ENCODE measurements at places on chromosomes 5 and 9.

DNA sequence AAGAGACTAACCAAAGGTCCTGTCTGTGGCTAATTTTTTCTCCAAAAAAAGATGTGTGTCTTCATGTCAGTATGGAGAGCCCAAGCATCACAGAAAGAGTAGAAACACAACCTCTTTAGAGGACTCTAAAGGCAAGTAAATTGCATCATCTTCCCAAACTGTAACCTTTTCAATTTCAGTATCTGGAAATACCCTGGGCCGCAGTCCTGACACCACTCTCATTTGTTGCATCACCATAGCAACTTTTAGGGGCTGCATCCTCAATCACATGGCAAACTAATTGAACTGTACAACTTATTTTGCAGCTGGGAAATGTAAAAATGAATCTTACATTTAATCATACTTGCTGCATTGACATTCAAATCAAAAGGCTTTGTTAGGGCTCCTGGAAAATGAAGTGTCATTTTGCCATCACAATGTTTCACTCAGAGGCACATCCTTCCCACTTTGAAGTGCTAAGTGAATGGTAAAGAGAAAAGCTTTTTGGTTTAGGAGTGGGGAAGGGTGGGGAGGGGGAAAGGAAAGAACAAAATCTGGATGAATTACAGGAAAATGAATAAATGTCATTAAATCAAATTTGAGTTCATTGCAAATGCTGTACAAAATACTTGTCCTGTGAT lies 60.6 kb upstream of the GRIA1 start:
- DNase-seq = no peak

GRCh38 chr9:124218438-124218982 lies 39.2 kb upstream of the NEK6 start:
- no peak for DNase-seq

GRCh38 chr9:134252084-134252830 lies 74.0 kb upstream of the RXRA start:
- no peak for DNase-seq

DNA sequence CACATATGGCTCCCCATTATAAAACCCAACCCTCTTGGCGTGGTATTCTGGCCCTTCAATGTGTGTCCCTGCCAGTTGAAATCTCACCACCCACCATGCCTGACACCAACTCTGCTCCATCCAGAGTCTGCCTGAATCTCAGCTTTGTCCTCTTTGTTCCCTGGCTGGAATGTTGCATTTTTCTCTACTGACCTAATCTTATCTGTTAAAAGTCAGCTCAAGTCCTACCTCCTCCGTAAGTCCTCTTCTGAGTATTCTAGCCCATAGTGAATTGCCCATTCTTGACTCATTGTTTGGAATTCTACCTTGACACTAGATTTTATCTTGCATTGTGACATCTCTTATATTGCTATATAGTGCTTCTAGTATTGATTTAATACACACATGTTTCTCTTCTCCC lies 207.1 kb upstream of the VLDLR start:
- DNase-seq = no peak

- peak; percentile 48 for DNase-seq
Observed at GRCh38 chr5:137498736-137499505, at the start of gene SPOCK1. SPOCK1 (minus strand) TSS chr5:137499326.

GRCh38 chr5:62149879-62150278 lies 156.1 kb upstream of the KIF2A start:
- no peak for DNase-seq

DNA sequence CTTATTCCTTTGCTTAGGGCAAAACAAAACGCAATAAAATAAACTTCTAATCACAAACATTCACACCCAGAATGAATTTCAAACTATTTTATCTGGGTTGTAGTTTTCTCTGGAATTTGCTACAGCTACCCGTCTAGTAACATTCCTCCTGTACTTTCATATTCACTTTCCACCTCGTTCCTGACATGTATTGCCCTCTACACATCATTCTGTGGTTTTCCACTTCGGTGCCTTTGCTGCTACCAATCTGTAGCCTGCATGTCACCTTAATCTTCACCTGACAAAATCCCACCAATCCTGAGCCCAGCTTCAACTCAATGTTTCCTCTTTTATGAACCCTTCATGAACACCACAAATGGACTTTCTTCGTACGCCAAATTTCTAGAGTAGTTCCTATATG lies 694.1 kb upstream of the C9orf72 start:
- no peak for DNase-seq

- DNase-seq = no peak
Observed at GRCh38 chr9:124660341-124660801, 110.7 kb downstream of the NR6A1 start.

GRCh38 chr9:14173713-14174112 lies 140.2 kb downstream of the NFIB start:
- DNase-seq = no peak

GRCh38 chr9:89022001-89022759 lies 30.9 kb downstream of the S1PR3 start:
- DNase-seq = no peak

DNA sequence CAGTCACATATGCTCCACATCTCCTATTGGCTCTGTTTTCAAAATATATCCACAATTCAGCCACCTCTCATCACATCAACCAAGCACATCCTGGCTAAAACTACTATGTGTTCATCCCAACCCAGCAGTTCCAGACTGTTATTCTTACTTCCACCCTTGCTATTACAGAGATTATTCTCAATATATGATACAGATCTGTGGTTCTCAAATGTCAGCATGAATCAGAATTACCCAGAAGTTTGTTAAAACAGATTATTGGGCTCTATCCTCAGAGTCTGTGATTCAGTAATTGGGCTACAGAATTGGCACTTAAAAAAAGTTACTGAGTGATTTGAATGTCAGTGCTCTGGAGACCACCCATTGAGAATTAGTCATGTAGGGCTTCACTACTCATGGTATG lies 78.8 kb upstream of the IZUMO3 start:
- no peak for DNase-seq

DNA sequence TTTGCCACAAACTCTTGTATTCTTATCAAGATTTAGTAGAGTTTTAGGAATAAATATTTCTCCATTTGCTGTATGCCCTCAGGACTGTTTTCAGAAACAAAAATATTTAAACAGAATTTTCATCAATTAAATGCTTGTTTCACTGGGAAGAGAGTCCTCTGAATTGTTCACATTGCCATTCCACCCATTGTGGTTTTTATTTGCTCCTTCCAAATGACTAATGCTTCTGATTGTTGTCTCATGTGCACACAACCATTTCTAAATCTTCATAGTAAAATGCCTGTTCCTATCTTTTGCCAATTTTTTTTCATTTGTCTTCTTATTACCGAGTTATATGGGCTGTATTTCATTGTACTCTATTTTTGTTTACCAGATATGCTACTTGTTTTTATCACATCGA lies 10.6 kb downstream of the MARCOL start:
- no peak for DNase-seq

All from activated T-cell treated with anti-CD3 and anti-CD28 coated beads, Interleukin-2, amount 50 U/mL, for 1 hour (primary cell).